GM12864 (cell line): ENCODE measurements at places on chromosomes 1 and 21.

DNA sequence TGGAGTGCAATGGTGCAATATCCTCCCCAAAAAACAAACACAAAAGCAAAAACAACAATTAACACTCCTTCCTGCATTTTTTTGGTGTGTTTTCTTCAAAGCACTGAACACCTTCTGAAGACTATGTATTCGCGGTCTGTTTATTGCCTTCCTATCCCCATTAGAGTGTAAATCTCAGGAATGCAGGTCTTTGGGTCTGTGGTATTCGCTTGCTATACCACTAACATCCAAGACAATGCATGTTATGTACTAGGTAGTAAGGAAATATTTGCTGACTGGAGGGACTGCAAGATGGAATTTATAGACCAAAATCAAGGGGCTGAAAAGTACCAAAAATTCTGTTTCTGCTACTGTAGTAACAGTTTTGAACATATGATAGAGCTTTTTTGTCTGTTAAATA is 299.4 kb downstream of the RYR2 start:
- DNase-seq = no peak

- DNase-seq = no peak
These were observed 41.1 kb upstream of the IL20 start for GRCh38 chr1:206824331-206824730.

GRCh38 chr1:174768516-174768915 is 231.2 kb upstream of the CACYBP start:
- DNase-seq = no peak

DNA sequence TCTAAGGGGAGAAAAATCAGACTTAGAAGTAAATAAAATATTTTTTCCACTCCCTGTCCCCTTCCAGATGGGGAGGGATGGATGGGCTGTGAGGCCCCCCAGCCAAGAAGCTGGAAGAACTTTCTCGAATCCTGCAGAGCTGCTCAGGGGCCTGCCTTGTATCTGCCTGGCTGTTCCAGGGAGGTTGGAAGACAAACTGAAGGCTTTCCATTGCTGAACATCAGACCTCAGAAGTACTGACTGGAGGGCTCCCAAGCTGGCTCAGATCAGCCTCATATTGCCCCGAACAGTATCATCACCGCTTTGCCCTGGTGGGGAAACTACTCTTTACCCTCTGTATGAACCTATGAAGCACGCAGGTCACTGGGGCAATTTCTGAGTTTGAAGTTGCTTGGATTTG is 12.4 kb upstream of the F3 start:
- DNase-seq = no peak
